ENCODE measurements at places on chromosomes 3 and 15.

DNA sequence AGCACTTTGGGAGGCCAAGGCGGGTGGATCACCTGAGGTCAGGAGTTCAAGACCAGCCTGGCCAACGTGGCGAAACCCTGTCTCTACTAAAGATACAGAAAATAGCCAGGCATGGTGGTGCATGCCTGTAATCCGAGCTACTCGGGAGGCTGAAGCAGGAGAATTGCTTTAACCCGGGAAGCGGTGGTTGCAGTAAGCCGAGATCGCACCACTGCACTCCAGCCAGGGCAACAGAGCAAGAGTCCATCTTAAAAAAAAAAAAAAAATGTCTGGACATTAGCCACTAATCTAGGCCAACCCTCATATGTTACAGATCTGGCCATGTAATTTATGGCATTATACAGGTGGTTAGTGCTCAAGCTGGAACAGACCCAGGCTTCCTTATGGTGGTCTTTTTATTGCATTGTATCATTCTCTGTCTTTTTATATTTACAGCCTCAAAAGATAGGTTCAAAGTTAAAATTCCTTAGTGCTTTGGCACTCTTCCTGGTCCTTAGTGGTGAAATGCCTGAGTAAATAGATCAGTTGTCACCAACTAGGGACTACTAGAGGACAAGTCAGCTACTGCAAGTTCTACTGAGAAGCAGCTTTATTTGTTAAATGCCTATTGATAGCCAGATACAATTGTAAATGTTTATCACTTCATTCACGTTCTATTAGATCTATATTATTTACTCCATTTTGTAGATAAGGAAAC lies 16.0 kb downstream of the STARD9 start:
- DNase-seq, result peak; percentile 78

- DNase-seq, result no peak
Observed at GRCh38 chr15:45523166-45523460, 558 bp upstream of the SLC30A4 start.

GRCh38 chr3:31240466-31240865 lies 292.3 kb upstream of the STT3B start:
- no peak for DNase-seq

DNA sequence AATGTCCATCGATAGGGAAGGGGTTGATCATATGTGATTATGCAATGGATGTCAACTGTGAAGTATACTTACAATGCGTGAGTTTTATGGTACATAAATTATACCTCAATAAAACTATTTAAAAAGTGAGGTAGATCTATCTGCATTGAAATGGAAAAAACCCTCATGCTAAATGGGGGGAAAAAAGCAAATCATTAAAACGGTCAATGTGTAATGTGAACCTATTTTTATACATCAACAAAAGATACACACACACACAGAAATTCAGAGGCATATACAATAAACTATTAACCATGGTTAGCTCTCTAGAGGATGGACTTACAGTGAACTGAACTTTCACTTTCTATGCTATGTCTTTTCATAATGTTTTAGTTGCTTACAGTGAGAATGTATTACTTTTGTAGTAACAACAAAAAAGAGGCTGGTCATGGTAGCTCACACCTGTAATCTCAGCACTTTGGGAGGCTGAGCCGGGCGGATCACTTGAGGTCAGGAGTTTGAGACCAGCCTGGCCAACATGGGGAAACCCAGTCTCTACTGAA lies 23.1 kb downstream of the STIMATE start:
- no peak for DNase-seq

GRCh38 chr3:181930105-181930504 lies 218.4 kb downstream of the SOX2 start:
- no peak for DNase-seq

GRCh38 chr3:80010021-80010571 lies 242.3 kb upstream of the ROBO1 start:
- DNase-seq, result no peak

- no peak for DNase-seq
Observed at GRCh38 chr3:143677430-143677829, 170.8 kb downstream of the SLC9A9 start.

- DNase-seq, result no peak
Observed at GRCh38 chr15:69916169-69916785, 181.4 kb downstream of the TLE3 start.

DNA sequence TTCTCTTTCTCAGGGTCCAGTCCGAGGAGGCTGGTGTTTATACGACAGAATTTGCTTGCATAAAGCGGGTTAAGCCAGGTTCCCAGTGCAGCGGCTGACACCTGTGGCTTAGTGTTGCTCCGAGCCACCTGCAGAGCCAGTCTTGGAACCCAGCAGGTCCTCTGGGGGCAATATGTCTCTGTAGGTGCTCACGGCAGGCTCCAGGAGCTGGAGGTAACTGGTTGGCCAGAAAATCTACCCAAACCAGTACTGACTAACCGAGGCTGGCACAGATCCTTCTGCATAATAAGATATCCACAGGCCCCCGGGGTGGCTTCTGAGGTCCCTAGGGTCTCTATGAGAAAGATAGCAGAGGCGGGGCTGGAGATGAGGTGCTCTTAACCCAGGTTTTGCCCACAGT lies 3.2 kb downstream of the MGLL start:
- DNase-seq, result no peak

DNA sequence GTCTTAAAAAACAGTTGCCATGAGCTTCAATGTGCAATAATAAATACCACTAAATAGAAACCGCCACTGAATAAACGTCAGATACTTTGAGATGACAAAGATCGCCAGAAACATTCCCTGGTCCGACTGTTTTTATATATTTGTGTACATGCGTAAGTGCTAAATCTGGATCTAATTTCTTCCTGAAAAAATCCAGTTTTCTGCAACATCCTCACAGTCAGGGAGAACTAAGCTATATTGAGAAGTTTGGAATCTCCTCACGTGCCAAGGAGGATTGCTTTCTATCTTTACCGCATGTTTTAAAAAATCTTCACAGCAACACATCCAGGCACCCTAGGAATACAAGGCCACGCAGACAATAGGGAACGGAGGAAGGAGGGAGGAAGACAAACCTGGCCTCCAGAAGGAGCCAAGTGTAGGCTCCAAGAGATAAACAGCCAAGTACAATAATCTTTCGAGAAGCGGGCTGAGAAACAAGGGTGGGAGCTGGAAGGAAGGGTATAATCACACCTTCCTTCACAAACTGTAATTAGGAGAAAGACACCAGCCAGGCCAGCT lies 5.7 kb downstream of the VGLL4 start:
- peak; percentile 91 for DNase-seq

GRCh38 chr3:112394003-112394640 lies 61.2 kb downstream of the CD200 start:
- no peak for DNase-seq

Data from fibroblast of skin of scalp (primary cell).